ENCODE measurements at places on chromosomes 7 and 10.

GRCh38 chr10:102603946-102604345, 40.3 kb upstream of the TRIM8 start:
- DNase-seq, result no peak

GRCh38 chr10:72239409-72239808, 23.3 kb upstream of the ASCC1 start:
- no peak for DNase-seq

DNA sequence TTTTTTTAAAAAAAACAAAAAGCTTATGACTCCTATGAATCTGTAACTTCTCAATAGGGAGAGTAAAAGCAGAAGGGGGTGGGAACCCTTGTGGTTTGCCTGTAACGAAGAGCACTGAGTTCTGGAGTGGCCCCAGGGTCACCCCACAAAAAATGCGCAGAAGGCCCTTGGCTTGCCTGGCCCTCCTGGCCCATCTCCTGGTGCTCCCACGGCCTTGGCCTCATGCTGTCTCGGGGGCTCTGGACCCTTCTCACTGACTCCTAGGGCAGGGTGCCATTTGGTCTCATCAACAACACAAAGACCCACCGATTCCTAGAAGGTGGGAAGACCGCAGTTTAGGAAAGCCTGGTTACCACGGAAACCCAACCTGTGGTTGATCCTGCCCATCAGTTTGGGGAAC, 40.8 kb downstream of the ZNF467 start:
- no peak for DNase-seq

DNA sequence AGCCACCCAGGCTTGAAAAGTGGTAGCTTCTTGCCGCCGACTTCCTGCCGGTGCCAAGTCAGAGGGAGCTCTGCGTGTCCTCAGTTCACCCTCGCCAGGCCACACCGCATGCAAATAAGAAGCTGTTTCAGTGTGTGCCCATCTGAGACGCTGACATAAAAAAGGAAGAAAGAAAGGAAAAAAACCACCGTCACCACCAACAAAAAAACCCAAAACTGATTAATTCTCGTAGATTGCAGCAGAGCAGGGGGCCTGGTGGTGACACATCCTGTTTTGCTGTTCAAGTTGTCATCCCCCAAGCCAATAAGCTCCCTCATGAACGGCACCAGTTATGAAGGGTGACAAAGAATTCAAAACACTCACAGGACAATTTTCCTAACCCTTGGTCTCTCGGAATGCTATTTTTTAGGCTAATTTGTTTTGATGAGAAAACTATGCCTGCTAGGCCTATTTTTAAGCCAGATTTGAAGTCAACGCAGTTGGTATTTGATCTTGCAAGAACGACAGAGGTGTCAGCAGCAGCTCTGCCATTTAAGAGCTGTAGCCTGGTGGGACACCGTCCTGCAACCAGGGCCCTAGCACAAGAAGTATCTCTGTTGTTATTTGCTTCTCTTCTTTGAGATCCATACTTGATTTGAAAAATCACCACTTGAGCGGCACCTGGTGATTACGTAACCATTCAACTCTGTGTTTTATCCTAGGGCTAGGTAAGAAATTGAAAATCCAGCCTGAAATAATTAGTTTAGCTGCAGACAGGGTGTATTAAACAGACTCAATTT, 145.6 kb downstream of the PFKFB3 start:
- no peak for DNase-seq

DNA sequence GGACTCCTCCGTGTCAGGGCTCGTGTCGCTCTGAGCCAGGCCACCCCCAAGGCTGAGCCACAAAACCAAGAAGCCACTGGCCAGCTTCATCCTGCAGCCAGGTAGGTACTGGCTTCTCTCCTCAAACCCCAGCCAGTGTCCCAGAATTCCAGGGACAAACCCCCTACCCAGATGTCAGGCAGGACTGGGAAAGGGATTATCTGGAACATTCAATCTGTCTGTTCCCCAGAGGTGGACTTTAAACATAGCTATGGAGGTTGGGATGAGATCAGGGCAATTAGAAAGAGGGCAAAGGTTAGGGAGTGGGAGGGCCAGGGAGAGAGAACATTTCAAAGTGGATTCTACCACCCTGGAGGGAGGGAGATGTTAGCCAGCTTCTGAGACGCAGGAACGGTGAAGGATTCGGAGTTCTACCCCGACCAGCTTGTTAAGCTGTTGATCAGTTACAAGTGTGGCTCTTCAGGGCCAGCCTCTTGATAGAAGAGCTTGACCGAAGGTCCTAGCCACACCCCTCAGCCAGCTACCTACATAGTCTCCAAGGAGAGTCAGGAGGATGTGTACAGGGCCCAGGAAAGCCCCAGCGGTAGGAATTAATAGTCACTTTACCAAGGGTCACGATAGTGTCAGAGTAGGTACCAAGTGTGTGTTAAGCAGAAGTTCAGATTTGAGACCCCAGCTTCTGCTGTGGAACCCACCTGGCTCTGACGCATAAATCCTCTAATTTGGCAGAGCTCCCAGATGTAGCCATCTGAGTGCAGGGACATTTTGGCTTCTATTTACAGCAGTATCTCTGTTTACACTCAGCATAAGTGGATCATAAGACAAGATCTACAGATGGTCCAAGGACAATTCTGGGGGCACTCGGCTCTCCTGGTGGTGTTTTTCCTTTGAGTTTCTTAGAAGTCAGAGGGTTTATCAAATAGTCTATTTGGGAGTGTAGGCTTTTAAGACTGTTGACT, at the start of gene PLA2G12B:
PLA2G12B (minus strand) TSS at position 211 of the 959 bp plus-strand sequence; CDS start at position 90, 121 bp downstream.
- DNase-seq, result peak; percentile 93

- DNase-seq, result peak; percentile 35
Measured at GRCh38 chr10:124035928-124036558, 57.4 kb downstream of the CHST15 start.

- peak; percentile 96 for DNase-seq
Measured at GRCh38 chr10:103238506-103239252, 7.0 kb upstream of the RPEL1 start.
